AG10803 (cell line): ENCODE measurements at places on chromosomes 13 and 19.

DNA sequence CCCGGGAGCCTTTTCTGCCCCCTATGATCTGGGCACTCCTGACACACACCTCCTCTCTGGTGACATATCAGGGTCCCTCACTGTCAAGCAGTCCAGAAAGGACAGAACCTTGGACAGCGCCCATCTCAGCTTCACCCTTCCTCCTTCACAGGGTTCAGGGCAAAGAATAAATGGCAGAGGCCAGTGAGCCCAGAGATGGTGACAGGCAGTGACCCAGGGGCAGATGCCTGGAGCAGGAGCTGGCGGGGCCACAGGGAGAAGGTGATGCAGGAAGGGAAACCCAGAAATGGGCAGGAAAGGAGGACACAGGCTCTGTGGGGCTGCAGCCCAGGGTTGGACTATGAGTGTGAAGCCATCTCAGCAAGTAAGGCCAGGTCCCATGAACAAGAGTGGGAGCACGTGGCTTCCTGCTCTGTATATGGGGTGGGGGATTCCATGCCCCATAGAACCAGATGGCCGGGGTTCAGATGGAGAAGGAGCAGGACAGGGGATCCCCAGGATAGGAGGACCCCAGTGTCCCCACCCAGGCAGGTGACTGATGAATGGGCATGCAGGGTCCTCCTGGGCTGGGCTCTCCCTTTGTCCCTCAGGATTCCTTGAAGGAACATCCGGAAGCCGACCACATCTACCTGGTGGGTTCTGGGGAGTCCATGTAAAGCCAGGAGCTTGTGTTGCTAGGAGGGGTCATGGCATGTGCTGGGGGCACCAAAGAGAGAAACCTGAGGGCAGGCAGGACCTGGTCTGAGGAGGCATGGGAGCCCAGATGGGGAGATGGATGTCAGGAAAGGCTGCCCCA lies 8.5 kb upstream of the CEACAM7 start:
- DNase-seq, result no peak

GRCh38 chr19:407511-408440 lies 1.2 kb downstream of the C2CD4C start:
- no peak for DNase-seq

DNA sequence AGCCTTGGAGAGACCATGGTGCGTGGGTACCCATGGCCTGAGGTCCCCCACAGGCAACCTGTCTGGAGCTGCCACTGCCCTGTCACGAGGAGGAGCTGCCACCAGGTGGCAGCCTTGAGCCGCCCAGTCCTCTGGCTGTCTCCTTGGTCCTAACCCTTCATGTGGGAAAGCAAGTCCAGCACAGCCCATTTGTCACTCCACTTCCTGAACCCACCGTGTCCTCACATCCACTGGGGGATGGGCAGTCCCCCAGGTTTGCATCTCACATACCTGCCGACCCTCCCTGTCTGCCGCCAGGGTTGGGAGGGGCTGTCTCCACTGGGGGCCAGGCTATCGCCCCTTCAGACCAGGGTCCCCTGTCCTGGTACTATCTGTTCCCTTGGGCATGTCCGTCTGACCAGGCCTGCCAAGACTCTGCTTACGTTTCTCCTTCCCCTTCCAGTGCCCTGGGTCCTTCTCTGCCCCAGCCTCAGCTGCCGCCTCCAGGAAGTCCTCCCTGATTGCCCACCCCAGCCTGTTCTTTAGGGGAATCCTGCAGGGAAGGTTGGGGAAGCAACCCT lies 4.5 kb downstream of the FAM174C start:
- peak; percentile 76 for DNase-seq

- no peak for DNase-seq
Observed at GRCh38 chr19:37079238-37079637, 1.0 kb downstream of the ZNF420 start.

GRCh38 chr19:6564393-6564792 lies 26.6 kb downstream of the CD70 start:
- DNase-seq, result no peak

DNA sequence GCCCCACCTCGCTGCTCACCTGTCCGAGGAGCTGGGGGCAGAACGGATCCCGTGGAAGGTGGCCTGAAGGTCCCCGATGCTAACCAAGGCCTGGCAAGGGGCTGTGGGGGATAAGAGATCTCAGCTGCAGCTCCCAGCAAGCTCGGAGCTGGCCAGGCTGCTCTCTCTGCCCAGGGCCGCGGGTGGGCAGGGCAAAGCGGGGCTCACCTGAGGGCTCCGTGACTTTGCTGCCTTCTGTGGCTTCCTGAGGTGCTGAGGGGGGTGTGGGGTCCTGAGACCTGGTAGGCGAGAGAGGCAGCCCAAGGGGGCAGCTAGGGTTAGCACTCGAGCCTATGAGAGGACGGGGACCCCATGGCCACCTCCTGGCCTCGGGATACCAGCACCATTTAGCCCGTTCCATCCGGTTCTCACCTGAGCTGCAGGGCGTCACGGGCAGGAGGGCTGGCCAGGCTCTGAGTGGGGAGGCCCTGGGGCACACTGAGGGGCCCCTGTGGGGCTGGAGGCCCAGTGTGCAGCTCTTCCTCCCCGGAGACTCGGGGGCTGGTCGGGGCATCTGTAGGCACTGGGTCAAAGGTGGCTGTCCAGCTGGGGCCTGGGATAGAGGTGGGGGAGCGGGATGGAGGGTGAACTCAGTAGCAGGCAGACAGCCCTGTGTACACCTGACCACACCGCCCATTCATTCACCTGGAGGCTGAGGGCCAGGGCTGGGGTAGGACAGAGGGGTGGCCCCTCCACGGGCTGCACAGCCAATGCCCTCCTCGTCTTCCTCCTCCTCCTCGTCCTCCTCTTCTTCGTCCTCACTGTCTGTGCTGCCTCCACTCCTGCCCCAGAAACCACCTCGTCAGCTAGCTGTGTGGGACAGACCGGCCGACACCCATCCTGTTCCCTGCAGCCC lies 3.1 kb upstream of the TMEM86B start:
- DNase-seq, result no peak

DNA sequence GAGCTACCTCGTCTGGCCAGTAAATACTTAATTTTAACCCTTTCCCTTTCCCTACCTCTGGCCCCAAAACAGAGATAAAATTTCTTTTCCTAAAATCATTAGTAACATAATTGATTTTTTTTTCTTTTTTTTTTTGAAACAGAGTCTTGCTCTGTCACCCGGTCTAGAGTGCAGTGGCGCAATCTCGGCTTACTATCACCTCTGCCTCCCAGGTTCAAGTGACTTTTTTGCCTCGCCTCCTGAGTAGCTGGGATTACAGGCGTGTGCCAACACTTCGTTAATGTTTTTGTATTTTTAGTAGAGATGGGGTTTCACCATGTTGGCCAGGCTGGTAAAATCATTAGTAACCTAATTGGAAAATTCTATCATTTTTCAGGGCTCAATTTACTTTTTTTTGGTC lies 10.4 kb upstream of the TRIM13 start:
- DNase-seq, result no peak

- DNase-seq, result no peak
Observed at GRCh38 chr13:52677823-52678222, 25.2 kb downstream of the SUGT1 start.

DNA sequence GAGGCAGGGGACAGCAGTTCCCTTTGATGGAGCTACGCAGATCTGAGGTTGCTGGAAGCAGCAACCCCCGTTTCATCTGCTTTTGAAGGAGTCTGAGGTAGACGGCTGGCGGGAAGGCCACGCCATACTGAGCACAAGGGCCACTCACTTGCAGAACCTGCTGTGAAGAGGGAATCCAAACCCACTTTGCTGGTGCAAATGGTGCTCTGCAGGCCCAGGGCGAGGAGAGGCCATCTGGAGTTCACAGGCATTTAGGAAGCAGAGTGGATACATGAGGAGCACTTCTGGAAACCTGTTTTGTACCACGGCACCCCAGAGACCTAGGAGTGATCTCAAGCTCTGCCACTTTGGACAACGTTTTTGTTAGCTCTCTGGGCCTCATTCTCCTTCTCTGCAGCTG lies 227.8 kb downstream of the UQCRFS1 start:
- no peak for DNase-seq

- no peak for DNase-seq
Observed at GRCh38 chr13:44818428-44818827, 170.8 kb downstream of the NUFIP1 start.

- DNase-seq, result no peak
Observed at GRCh38 chr13:22562116-22562515, 618.7 kb upstream of the SGCG start.

DNA sequence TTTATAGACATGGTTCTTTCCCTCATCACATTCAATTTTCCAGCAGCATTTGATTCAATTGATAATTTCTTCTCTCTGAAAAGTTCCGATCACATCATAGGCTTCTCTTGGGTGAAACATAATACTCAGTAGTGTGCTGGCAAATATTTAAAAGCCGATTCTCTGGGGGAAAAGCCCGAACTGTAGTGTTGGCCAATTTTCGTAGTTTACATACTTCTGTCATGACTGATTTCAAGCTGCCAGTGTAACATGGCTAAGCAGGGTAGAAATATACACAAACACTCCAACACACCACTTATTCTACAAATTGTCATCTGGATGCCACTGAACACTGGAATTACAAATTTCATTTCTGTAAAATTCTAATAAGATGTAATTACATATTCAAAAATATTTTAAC lies 56.1 kb upstream of the FREM2 start:
- DNase-seq, result peak; percentile 72

DNA sequence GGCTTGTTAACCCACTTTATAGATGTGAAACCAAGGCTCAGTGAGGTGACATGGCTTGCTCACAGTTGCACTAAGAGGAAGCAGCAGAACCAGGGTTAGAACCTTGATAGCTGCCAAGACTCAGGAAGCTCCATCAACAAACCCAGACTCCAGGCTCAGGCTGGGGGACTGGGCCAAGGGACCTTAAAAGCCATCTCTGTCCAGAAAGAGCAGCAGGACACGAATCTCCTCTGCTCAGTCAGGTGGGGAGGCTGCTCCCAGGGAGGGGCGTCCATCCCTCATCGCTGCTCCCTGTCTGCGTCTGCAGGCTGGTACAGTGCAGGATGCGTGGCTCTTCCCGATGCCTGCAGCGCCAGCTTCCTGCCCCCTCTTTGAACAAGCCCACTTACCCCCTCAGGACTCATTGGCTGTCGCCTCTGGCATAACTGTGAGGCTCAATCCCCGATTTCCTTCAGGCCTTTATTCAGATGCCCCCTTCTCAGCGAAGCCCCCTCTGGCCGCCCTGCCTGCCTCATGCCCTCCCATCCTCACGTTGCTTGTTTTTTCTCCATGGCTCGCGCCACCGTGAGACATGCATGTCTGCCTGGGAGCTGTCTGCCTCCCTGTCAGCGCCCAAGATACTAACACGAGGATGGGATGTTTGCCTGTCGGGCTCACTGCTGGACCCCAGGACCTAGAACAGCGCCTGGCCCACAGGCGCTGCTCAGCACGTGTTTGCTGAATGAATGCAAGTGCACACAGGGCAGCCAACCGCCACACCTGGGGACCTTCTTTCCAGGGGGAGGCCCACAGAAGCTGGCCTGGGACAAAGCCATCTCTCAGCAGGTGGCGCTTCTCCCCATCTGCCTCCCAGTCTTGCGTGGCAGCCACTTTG lies 21.5 kb downstream of the AKT2 start:
- DNase-seq, result no peak

DNA sequence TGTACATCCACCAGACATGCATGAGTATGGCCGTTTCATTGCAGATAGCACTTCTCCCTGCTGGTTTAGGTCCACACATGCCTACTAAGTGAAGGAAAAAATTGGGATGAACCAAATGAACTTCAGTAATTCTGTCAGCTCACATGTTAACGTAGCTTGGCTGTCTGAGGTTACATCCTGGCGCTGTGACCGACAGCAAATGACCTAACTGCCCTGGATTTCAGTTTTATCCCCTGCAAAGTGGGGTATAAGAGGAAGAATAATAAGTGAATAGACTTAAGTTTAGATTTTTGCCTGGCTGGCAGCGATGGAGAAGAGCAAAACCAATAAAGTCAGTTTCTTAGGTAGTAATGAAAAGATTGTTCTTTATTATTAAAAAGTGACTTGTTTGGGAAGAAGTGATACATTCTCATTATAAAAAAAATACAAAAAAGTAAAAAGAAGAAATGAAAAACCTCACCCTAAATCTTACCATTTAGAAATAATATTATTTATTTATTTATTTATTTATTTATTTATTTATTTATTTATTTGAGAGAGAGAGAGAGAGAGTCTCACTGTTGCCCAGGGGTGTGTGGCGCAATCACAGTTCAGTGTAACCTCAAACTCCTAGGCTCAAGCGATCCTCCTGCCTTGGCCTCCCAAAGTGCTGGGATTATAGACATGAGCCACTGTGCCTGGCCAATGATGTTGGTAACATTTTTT lies 4.2 kb upstream of the RNF113B start:
- DNase-seq, result no peak

DNA sequence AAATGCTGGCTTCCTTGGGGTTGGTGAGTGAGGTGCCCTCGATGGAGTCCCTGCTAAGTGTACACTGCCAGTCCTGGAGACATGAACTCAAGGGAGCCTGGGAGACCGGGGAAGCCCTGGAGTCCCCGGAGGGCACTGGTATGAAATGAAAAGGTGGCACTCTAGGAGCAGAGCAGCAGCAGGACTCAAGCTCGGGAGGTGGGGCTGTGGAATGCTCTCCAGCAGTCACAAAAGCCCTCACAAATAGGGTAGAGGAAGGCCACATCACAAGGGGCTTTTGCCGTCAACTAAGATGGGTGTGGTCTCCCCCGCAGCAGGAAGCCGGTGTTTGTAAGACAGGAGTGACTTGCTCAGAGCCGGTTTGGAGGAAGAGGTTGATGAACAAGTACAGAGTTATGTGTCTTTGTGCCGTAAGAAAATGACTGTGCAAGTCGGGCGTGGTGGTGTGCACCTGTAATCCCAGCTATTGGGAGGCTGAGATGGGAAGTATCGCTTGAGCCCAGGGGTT lies 19.3 kb downstream of the CCNE1 start:
- DNase-seq, result no peak

- peak; percentile 52 for DNase-seq
Observed at GRCh38 chr19:572743-573518, 535 bp downstream of the BSG start.

GRCh38 chr19:2026770-2027169 lies 11.3 kb upstream of the BTBD2 start:
- no peak for DNase-seq

DNA sequence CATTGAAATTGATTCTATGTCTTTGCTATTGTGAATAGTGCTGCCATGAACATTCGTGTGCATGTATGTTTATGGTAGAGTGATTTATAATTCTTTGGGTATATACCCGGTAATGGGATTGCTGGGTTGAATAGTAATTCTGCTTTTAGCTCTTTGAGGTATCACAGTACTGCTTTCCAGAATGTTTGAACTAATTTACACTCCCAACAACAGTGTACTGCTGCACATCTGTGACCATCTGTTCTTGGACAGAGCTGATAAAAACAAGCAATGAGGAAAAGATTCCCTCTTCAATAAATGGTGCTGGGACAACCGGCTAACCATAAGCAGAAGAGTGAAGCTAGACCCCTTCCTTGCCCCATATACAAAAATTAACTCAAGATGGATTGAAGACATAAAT lies 231.0 kb downstream of the MYO16 start:
- DNase-seq, result no peak

- DNase-seq, result no peak
Observed at GRCh38 chr13:110521946-110522345, 39.6 kb downstream of the RAB20 start.

DNA sequence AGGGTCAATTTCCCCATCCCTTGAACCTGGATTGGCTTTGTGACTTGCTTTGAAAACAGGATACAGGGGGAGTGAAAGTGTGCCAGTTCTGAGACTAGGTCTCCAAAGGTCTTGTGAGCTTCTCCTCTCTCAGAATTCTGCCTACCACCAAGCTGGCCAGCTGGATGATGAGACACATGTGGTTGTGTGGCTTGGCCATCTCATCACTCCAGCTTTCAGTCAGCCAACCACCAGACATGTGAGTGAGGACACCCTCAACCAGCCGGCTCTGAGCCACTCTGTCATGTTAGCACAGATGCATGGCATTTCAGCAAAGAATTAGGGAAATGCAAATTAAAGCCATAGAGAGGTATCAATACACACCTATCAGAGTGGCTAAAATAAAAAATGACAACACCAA lies 29.5 kb downstream of the ENOX1 start:
- DNase-seq, result no peak
